ENCODE measurements at places on chromosomes 16 and 17.

DNA sequence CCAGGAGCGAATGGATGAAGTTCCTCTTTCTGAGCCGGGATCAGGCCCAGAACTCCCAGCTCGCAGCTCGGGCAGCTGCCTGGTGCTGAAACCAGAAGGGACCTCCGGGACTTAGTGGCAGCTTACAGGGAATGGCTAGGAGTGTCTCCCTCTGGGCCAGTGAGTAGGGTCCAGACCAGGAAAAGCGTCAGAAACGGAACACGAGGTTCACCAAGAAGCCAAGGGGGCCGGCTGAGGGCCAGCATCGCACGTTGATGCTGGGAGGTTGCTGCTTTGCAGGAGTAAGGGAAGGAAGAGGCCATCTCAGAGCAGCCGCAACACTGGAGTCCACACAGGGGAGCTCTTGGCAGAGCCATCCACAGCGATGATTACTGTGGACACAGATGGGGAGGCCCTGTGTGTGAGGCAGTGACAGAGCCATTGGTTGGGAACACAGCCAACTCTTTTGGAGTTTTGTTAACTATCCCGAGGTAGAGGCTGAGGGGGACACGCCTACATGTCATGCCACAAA lies 74.0 kb upstream of the CREBBP start:
- no peak for DNase-seq

- DNase-seq, result no peak
Measured at GRCh38 chr16:75621170-75621477, 2.0 kb downstream of the ADAT1 start.

DNA sequence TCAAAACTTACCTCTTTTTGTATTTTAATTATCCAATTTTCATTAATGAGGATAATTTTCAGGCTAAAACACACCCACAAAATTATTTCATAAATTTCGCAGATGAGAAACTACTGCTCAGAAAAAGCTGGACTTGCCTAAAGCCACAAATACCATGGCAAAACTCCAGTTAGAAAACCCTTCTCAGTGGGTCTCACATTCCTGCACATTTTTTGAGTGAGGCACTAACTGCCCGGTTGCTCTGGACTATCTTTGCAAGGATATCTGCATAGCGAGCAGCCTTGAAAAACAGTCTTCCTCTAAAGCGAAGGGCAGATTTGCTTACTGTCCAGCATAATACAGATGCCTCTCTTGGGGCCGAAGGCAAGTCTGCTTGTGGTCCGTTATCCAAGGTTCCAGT lies 9.8 kb downstream of the MPHOSPH6 start:
- DNase-seq, result no peak

GRCh38 chr16:84069540-84069939 lies 26.9 kb upstream of the SLC38A8 start:
- no peak for DNase-seq

GRCh38 chr17:12567077-12568053 lies 98.3 kb upstream of the MYOCD start:
- DNase-seq, result no peak

Data from activated CD8-positive, alpha-beta memory T cell treated with anti-CD3 and anti-CD28 coated beads for 24 hours (primary cell).